DMS53 (cell line): ENCODE measurements at places on chromosomes 12 and 14.

DNA sequence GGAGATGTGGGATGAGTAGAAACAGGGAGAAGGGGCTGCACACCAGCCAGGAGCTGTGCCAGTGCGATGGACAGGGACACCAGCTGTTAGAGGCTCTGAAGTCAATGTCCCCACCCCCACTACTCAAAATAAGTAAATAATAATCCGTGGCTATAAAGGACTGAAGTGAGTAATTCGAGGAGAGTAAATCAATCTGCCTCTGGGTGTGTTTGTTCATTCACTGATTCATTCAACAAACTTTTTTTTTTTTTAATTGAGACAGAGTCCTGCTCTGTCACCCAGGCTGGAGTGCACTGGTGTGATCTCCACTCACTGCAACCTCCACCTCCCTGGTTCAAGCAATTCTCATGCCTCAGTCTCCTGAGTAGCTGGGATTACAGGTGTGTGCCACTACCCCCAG, 363.6 kb downstream of the TMEM132D start:
- peak; percentile 91 for DNase-seq

DNA sequence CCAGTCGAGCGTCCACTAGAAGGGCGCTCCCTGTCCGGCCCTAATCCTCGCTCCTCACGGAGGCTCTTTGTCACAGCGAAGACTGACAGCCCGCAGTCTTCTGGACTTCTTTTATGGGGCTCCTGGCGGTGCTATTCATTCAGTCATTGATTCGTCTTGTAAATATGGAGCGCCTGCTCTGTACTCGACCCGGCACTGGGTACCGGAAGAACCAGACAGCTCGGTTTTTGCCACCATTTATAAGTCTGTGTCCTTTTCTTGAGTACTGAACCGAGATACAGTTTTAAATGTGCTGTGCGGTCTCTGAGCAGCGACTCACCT, 570 bp downstream of the DMAC2L start:
- DNase-seq, result no peak

DNA sequence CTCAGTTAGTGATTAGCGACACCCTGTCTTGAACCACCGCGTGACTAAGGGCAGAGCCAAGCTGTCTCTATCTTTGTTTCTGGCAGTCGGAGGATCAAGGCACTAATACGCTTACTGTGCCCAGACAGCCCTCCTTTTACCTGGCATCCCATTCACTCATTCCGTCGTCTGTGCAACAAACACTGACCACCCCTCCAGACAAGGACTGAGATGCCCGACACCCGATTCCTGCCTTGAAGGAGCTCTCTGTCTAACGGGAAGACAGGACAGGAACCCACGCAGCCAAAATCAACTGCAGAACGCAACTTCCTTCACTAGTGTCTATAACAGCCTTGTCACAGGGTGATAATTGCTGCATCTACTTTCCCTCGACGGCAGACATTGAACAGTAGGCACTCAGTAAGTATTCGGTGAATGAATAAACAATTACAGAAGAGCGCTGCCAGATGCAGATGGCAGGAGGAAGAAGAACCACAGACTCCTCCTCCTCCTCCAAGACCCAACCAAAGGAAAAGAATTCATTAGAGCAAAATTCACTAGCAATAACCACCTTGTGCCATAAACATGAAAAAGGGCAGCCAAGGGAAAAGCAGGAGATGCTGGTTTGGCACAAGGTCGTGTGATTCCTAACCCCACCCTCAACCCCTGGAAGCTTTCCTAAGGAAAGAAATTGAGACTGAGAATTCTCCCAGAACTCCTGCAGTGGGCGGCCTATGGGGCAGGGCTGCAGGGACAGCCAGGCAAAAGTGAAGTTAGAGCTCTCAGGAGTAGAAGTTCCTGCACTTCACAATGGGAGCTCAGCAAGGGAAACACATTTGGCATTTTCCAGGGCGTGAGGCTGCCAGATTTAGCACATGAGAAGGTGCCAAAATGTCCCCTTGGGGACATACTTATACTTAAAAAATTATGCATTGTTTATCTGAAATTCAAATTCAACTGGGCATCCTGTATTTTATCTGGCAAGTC, 186.6 kb upstream of the DIO3 start:
- DNase-seq, result no peak

DNA sequence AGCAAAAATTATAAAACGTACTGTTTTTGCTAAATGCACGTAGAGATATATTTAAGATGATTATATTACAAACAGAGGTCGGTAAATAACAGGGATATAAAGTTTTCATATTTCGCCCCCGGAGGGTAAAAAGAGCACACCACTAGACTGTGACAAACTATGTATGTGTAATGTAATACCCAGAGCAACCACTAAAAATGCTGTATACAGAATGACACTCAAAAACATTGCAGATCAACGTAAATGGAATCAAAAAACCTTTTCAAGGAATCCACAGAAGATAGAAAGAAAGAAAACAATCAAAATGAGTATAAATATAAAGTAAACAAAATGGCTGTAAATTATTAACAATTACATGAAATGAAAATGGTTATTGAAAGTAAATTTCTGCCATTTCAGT, 37.6 kb upstream of the PRB4 start:
- peak; percentile 52 for DNase-seq

DNA sequence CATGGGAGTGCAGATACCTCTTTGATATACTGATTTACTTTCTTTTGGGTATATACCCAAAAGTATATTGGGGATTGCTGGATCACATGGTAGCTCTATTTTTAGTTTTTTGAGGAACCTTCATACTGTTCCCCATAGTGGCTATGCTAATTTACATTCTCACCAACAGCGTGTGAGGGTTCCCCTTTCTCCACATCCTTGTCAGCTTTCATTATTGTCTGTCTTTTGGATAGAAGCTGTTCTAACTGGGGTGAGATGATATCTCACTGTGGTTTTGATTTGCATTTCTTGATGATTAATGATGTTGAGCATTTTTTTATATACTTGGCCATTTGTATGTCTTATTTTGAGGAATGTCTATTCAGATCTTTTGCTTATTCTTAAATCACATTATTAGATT, 44.1 kb upstream of the JDP2 start:
- DNase-seq, result no peak

- no peak for DNase-seq
These were observed 4.2 kb downstream of the RHOF start for GRCh38 chr12:121789233-121789781.
